ENCODE measurements at places on chromosomes 4 and X. TPM values are rescaled to one million over a fixed set of nuclear protein-coding genes. Genes with fewer than 3 reads are reported as not detected.

GRCh38 chr4:111631215-111631999 is 513.8 kb upstream of the FAM241A start:
- no peak for DNase-seq

DNA sequence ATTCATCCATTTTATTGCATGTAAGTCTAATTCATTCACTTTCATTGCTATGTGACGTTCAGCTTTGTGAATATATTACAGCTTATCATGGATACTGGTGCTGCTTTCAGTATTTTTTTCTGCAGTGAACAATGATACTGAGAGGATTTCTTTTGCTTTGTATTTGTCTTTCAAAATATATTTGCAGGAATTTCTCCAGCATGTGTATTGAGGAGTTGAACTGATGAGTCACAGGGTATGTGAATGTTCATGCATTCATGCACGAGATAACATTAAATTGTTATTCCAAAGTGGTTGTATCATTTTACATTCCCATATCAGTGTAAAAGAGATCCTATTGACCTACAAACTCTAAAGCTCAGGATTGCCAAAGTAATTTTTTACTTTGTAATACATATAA is 283.8 kb upstream of the ARSJ start:
- no peak for DNase-seq

DNA sequence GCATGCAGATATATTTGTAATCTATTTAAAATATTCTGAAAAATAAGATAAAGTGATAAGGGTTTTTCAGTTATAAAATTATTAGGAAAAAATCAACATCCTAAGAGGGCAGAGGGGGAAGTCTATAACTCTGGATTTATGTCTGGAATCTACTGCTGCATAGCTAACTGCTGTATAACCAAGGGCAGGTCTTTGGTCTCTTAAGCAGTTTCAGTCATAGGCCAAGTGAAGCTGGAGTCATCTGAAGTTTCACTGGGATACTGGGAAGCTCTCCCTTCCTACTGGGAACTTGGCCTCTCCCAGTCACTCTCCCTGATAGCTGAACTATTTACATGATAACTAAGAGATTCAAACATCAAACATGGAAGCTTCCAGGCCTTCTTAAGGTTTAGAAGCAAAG is 1409.9 kb upstream of the PCDH7 start:
- DNase-seq: no peak

Gene CDKL2
- 10.5 TPM for polyA plus RNA-seq

Gene GALNTL6
- polyA plus RNA-seq: 1.0 TPM

DNA sequence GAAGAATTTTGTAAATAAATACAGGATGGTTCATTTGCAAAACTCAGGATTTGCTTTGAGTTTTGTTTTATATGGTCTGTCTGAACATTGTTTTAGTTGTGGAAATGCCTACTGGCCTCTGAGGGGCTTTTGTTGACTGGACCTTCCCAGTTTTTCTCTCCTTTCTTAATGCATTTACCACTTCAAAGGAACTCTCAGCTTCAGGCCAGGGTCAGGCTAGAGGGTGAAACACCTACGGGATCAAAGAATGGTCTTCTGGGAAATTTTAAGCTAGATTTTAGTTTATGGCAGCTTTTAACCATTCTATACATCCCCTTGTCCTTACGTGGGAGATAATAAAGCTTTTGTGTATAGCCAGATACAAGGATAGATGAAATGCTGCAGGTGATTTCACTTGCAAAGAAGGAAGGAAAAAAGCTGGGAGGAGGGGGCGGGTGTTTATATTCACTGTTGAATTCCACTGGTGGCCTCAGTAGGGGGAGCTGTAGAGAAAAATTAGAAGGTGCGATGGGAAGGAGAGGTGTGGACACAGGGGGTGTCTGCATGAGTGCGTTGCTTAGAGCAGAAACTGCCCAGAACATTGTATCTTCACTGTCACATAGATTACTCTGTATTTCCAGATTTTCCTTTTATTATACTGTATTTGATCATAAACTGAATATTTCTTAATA is 151.8 kb downstream of the TSPAN5 start:
- DNase-seq: no peak

- no peak for DNase-seq
These were observed 1018.4 kb upstream of the TENM3 start for GRCh38 chr4:181224852-181225251.

Gene TECRL
- polyA plus RNA-seq: not detected

GRCh38 chrX:47751670-47752069 is 85.0 kb upstream of the ZNF81 start:
- no peak for DNase-seq

Gene NLGN3
- 3.9 TPM for polyA plus RNA-seq

GRCh38 chr4:54678826-54679225 is 21.1 kb downstream of the KIT start:
- no peak for DNase-seq

- no peak for DNase-seq
These were observed 3.4 kb upstream of the INTU start for GRCh38 chr4:127629371-127629770.

Gene CT83
- not detected for polyA plus RNA-seq

Gene RAB33A
- 0.78 TPM for polyA plus RNA-seq

DNA sequence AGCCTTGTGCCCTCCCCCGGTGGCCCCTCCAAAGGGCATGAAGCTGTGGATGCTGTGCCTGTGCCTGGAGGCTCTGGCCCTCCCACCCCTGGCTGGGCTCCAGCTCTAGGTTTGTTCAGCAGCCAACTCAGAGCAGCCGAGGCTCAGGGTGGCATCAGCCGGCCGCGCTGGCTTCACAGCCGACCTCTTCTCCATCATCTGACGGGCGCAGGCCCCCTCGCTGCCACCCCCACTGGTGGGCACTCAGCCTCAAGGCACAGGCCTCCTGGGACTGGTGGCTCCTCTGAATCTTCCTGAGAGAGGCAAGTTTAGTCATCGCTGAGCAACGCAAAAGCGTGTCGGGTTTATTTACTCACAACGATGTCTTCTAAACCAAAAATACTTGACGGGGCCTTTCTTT is 46.0 kb downstream of the PCGF3 start:
- no peak for DNase-seq

DNA sequence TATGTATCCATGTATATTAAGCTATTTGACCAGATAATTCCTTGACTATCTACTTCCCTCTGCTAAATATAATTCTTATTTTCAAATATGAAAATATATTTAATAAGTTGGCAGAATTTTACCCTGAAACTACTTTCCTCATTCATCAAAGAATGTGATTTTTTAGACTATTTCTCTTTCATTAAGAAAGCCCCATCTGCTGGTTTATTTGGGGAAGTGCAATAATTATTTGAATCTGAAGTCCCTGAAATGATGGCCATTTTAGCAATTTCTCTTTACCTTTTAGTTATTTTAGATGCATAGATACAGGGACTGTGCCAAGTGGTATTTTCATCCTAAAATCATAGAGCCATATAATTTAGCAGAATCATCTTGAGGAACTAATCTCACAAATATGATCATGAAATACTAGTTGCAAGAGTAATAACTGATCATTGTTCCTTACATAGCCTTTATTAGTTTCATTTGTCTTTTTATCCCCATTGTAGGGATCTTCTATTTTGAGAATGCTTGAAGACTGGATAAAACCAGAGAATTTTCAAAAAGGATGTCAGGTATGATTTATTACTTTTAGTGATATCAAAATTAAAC is 39.0 kb downstream of the ENPEP start:
- DNase-seq: no peak

GRCh38 chr4:110085131-110085530 is 113.3 kb downstream of the ELOVL6 start:
- DNase-seq: no peak

Gene MTCP1
- 26.2 TPM for polyA plus RNA-seq

Gene RXFP1
- polyA plus RNA-seq: not detected

DNA sequence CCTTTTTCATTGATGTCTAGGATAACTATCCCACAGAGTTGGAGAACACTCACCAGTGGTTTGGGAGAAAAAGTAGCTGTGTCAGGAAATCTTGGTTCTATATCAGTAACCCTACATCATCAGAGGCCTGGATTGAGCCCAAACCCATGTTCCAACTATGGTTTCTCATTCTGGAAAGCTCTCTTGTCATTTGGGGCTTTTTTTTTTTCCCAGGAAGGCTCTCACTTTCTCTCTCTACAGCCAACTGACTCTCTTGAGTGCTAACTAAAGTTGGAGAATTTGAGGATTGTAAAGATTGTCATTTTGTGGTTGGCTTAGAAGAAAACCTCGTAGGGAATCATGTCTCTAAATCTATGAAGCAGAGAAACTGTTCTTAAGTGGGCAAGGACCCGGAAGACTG is 228.2 kb upstream of the DIPK2B start:
- DNase-seq: no peak

DNA sequence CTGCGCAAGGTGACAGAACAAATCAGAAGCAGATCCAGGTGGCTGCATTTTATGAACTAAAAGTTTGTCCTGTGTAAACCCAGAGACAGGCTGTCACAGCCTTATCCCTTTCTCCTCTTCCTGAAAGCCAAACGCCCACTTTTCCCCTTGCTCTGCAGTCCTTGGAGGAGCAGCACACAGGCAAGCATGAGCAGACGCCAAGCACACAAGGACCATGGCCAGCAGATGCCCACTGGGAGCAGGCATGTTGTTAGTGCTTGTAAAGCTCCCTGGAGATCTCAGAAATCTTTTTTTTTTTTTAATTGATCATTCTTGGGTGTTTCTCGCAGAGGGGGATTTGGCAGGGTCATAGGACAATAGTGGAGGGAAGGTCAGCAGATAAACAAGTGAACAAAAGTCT is 11.5 kb upstream of the HOPX start:
- DNase-seq: no peak

DNA sequence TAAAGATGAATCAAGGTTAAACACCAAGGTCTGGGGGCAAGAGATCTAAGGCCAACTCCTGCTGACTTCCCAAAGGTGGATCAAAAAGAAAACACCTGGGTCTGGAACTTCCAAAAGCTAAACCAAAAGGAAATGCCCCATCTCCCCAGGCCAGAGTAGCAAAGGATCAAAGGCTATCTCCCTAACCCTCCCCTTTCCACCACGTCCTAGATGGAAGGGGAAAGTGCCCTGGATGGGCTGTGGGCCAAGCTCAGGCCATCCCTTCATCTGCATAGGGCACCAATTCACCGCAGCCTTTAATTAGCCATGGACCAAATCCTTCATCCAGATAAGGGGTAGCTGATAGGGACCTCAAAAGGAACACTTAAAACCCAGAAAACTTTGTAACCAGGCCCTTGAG is 100.2 kb downstream of the WDFY3 start:
- DNase-seq: no peak

DNA sequence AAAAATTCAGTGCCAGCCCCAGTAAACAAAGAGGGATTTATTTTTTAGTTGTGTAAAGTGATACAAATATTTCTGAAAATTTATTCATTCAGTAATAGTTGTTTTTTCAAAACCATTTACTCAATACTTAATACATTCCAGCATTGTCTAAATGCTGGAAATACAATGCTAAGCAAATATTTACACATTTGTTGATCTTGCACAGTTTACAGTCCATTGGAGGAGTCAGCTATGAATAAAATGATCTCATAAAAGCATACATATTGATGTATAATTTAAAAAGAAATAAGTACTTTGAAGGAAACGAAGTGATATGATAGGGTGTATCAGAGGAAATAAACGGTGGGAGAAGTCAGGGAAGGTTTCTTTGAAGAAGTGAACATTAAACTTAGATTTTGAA is 1942.1 kb upstream of the ADGRL3 start:
- no peak for DNase-seq

Gene RASL11B
- polyA plus RNA-seq: 33.0 TPM

DNA sequence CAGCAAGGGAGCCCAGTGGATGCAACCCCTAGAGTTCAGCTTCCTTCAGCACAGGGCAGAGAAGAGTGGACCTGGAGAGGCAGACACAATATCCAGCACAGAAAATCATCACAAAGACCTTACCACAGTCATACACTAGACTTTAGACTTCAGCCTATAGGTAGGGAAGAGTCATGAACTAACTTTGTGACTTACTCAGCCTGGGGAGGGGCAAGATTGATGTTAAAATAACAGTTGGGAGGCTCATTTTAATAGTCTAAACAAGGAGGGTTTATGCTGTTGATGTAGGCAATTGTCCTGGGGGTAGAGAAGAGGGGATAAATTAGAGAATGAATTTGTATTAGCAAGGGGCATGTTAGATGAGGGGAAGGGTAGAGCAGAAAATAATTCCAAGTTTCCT is 124.2 kb downstream of the SOWAHB start:
- no peak for DNase-seq

DNA sequence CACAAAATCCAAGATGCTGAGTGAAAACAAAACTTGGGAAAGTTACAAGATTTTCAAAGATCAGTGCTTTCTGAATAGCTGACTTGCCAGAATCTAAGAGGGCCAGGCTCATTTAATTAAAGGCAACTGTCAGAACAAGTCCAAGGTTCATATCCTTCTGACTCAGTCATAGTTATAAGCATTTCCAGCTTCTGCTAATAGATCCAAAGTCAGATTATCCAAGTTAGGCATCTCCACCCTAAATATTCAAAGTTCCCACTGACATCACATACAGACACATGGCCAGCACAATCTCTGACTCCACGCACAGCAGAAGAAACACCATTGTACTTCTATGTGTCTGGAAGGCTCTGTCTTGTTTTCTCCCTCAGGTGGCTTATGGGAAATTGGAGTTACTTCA is 41.8 kb downstream of the GASK1B start:
- DNase-seq: peak; percentile 9

Gene ERVMER34-1
- 4.1 TPM for polyA plus RNA-seq

DNA sequence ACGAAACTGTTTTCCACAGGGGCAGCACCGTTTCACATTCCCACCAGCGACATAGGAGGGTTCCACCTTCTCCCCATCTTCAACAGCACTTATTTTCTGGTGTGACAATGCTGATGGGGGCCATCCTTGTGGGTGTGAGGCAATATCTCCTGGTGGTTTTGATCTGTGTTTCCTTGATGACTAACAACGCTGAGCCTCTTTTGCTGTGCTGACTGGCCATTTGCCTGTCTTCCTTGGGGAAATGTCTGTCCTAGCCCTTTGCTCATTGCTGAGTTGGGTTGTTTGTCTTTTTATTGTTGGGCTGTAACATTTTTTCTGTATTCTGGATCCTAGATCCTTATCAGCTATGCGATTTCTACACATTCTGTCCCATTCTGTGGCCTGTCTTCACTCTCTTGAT is 33.7 kb downstream of the ATP2B3 start:
- no peak for DNase-seq

Gene MAGEC2
- not detected for polyA plus RNA-seq

DNA sequence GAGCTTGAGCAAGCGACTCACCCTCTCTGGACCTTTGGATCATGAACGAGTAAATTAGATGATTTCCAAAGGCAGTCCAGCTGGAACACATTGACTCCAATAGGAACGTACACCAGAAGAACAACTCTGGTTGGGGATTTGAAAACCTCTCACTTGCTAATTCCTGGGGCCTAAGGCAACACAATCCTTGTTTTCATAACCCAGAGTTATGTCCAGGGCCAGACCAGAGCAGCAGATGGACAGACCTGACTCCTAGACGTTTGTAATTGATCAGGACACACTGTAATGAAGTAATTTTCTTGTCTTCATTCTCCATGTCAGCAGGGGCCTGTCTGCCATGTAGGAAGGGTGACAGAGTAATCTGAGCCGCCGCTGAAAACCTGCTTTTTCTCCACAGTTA is 283.9 kb downstream of the IDS start:
- no peak for DNase-seq
